ENCODE measurements at places on chromosomes 7 and 10. TPM values are rescaled to one million over a fixed set of nuclear protein-coding genes. Genes with fewer than 3 reads are reported as not detected.

DNA sequence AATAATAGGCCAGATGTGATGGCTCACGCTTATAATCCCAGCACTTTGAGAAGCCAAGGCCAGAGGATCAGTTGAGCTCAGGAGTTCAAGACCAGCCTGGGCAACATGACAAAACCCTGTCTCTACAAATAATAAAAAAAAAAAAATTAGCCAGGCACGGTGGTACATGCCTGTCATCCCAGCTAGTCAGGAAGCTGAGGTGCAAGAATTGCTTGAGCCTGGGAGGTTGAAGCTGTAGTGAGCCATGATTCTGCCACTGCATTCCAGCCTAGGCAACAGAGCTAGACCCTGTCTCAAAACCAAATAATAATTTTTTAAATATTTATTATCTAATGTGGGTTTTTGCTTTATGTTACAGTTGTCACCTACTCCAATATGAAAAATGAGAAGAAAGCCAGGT is 178.9 kb downstream of the ADK start:
- DNase-seq, result no peak

DNA sequence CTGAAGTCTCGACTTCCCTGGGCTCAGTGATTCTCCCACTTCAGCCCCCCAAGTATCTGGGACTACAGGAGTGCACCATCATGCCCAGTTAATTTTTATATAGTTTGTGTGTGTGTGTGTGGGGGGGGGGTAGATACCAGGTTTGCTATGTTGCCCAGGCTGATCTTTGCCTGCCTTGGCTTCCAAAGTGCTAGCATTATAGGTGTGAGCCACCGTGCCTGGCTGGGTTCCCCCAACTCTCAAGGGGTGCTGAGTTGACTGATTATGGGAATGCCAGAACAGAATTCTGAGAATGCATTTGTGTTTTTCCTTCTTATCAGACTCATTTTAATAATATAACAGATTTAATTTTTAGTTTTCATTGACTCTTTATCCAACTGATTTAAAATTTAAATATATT is 19.5 kb downstream of the RPA3 start:
- DNase-seq, result no peak

Gene SDHAF3
- 56.5 TPM for total RNA-seq

DNA sequence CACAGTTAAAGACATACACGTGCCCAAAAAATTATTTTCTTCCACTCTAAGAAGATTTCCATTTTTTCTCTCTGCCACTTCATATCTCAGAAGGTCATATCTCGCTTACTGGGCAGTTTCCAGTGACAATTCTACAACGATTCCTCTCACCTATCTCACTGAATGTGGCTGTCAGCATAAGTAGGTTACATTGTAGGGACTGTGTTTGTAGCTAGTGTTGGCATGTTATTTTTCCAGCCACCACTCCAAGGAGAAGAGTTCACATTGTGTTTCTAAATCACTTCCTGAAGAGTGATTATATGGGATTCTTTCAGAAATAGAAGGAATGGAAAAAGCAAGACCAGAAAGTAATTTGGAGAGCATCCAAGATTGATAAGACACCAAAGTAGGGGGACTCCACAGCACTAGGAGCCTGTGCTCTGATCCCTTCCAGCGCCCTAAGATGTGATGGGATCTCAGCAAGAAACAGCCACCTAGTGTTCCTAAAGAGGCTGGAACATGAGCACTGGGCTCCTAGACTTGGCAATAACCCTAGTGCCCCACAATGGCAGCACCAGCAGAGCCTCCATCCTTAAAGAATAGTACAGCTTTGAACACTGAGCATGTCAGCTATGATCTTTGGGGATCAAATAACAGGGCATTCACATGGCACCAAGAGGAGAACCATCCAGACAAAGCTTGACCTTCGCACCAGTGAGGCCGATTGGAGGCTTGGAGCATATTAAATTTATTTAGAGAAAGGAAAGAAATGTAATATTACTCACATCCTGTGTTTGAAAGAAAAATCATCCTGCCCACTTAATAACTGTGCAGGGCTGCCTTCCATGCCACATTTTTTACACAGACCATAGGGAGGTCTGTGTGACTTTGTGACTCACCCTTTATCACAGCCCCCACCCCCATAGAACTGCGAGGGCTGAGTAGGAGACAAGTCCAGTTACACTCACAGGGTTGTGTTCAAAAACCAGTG is 51.8 kb downstream of the CAV1 start:
- DNase-seq, result peak; percentile 93

- no peak for DNase-seq
These were observed 99.6 kb downstream of the SORBS1 start for GRCh38 chr10:95461611-95462010.

DNA sequence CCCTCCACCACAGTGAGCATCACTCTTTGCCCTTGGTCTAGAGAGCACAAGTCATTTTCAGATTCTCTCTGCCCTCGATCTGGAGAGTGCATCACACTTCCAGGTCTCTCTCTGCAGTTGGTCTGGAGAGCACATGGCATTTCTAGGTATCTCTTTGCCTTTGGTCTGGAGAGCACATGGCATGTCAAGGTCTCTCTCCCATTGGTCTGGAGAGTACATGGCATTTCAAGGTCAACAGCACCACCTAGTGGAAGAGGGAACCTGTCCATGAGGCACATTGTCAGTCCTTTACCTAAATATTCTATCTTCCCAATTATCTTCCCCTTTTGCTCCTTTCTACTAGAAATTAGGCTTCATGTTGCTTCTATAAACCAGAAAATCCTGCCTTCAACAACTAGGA is 1139.4 kb downstream of the XPNPEP1 start:
- DNase-seq, result no peak

- no peak for DNase-seq
These were observed 2.0 kb upstream of the FEZF1 start for GRCh38 chr7:122306320-122307227.

- peak; percentile 10 for DNase-seq
These were observed 4.4 kb upstream of the ARID5B start for GRCh38 chr10:61896854-61897661.

- DNase-seq, result no peak
These were observed 123.4 kb downstream of the MYO3A start for GRCh38 chr10:26057466-26057865.

Gene ZNF804B
- not detected for total RNA-seq

- DNase-seq, result no peak
These were observed 384.9 kb upstream of the ETV1 start for GRCh38 chr7:14374336-14374735.

Gene STOX1
- total RNA-seq, result 1.6 TPM

Gene EEF1AKMT2
- 53.3 TPM for total RNA-seq

DNA sequence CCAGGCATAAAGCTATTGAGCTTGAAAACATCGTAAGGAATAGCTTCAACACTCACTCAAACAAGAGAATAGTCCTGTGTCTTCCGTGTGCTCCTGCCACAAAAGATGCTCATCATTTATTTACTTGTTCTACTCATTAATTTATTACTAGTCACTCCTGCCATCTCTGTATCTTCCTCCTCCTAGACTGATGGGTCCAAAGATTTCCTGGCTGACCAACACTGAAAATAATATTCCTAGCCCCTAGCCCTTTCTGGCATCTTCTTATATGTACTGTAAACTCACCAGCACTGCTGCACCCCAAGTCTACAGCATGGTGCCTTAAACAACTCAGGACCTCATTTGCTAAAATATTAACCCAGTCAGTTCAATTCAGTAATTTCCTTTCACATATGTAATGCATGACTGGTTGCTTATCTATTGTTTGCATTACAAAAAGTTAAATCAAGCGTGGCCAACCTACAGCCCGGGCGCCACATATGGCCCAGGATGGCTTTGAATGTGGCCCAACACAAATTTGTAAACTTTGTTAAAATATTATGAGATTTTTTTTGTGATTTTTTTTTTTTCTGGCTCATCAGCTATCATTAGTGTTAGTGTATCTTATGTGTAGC is 86.7 kb upstream of the GSDME start:
- DNase-seq, result no peak

- DNase-seq, result no peak
These were observed 12.3 kb downstream of the KLHL7 start for GRCh38 chr7:23117841-23118240.

- DNase-seq, result no peak
These were observed 372.7 kb upstream of the CDC14C start for GRCh38 chr7:48551652-48552051.

- DNase-seq, result no peak
These were observed 128.8 kb downstream of the PPP1R3A start for GRCh38 chr7:113790025-113790424.

GRCh38 chr7:91866599-91867148 is 13.8 kb downstream of the MTERF1 start:
- no peak for DNase-seq

DNA sequence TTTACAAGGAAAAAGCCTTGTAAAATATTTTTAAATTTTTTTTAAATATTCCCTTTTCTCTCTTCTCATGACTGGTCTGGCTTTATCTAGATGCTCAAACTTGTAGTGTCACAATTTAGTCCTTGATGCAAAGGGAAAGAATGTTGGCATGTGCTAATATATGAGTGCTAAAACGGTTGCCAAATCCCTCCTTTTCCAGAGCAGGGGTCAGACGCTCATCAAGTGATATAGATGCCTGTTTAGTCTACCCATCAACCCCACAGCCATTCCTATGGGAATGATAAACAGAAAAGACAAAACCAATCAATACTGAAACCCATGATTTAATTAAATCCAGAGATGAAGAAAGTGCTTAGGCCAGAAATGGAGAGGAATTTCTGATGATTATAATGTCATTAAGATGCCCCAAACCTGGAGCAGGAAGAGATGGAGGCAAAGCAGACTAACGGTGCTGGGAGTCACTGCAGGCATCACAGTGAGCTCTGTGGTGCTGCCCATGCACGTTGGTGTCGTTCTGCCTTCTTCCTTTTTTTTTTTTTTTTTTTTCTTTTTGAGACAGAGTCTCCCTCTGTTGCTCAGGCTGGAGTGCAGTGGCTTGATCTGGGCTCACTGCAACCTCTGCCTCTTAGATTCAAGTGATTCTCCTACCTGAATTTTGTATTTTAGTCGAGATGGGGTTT is 210.1 kb upstream of the STK17A start:
- DNase-seq, result no peak

- no peak for DNase-seq
These were observed 4.9 kb downstream of the PPP2R2D start for GRCh38 chr10:131905603-131906268.

- DNase-seq, result no peak
These were observed 89.5 kb upstream of the CCDC6 start for GRCh38 chr10:59995862-59996261.

Gene GDF2
- not detected for total RNA-seq

GRCh38 chr7:120794106-120794729 is 63.7 kb downstream of the TSPAN12 start:
- DNase-seq, result no peak

DNA sequence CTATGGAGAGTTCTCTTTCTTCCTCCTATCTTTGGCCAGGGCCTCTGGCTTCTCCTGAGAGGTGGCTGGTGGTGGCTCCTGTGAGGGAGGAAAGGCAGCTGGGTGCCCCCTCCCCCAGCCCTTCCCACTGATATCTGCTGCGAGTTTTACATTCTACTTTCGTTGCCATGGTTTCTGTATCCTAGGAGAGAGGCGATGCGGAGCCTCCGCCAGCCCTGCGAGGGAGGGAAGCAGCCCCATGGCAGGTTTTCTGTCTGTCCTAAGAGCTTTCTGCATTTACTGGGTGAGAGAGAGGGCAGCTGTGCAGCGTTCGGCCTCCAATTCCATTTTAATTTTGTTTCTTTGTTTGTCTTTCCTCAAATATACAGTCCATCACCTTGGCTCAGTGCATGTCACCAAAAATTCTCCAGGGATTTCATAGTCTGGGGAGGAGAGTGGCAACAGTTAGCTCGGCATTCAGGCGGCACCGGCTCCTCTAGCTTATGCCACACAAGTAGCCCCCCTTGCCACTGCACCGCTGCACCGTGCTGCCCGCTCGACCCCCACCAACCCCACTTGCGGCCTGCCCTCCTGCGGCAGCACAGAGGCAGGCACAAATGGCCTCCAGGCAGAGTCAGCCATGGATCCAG is 20.4 kb downstream of the DNAJB12 start:
- DNase-seq, result no peak

DNA sequence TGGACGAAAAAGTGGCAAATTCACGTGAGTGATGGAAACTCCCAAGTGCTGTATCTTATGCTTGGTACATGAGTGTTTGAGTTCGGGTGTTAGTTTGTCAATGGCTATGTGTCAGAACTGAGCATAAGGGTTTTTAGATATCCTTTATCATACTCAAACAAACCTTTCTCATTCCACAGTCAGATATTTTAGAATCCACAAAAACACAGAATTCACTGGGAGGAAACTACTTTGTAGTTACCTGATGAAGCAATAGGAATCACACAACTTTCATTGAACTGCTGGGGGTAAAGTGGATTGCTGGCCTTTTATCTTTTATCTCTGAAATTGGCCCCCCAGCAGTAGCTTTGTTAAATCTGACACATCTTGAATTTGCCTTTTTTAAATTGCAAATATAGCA is 64.0 kb downstream of the DKK1 start:
- no peak for DNase-seq

DNA sequence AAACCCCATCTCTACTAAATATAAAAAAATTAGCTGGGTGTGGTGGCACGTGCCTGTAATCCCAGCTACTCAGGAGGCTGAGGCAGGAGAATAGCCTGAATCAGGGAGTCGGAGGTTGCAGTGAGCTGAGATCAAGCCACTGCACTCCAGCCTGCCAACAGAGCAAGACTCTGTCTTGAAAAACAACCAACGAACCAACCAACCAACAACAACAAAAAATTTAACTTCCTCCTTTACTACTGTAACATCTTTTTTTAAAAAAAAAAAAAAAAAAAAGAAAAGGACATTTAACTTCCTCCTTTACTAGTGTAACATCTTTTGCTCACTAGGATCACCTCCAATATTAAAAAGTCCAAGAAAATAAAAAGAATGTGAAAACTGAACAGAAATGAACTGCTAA is 92.3 kb upstream of the TMEM168 start:
- DNase-seq, result no peak

DNA sequence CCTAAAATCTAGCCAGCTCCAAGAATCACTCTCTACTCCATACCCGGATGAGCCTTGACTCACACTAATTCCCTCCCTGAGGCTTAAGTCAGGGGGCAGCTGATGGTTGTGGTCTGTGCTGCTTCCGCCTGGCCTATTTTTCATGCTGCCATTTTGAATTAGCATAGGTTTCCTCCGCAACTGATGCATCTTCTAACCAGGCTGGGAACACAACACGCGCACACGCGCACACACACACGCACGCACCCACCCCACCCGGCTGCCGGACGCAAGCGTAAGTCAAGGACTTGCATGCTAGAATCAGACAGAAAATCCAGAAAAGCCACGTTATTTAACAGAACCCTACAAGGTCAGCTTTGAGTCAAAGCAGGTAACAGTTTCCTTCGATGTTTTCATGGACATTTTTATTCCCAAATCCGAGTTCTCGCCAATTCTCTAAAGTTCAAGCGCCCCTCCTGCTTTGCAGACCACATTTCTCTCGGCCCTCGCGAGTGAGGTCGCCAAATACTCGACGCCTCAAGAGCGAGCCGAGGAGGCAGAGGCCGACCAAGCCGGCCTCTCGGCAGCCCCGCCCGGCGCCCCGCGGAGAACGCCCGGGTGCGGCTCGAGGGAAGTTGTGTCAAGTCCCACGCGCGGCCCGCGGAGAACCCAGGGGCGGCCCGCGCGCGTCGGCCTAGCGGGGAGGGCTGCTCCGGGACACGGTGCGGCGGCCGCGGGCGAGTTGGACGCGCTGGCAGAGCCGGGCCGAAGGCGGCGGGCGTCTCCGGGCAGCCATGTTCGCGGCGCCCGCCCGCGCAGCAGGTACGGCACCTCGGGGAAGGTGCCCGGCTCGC is 961 bp downstream of the SCRN1 start:
- DNase-seq, result peak; percentile 60

Gene PIP
- not detected for total RNA-seq

Gene VSTM4
- 1.8 TPM for total RNA-seq

Measured in SJSA1 (cell line).